ENCODE measurements at places on chromosomes 12 and 14.

GRCh38 chr12:83980398-83980797 lies 932.2 kb downstream of the SLC6A15 start:
- no peak for DNase-seq

- peak; percentile 85 for DNase-seq
These were observed 31.4 kb upstream of the RFX4 start for GRCh38 chr12:106551410-106551809.

DNA sequence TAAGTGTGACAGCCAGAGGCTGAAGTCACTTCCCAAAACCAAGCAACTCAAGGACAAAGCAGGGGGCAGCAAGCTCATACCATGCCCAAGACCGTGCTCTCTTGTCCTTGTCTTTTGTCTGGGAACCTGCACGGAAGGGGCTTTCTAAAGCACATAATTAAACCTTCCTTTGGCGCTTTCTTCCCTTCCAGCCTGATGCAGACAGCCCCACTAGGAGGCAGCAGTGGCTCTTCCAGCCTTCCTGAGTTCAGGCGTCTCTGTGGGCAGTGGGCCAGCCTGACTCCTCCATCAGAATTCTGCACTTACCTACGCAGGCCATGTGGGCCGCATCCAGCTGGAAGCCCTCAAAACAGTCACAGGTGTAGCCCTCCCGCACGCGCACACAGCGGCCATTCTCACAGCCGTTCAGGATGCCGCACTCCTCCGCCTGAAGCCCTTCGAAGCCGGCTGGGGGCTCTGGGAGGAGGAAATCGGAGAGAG lies 7.6 kb downstream of the ISCA2 start:
- DNase-seq: peak; percentile 84

- peak; percentile 9 for DNase-seq
These were observed 299.7 kb upstream of the FBXO33 start for GRCh38 chr14:39731912-39732311.

- DNase-seq: no peak
These were observed 16.9 kb downstream of the BCL2L14 start for GRCh38 chr12:12087693-12088034.

GRCh38 chr14:100421756-100422470 lies 98.8 kb downstream of the SLC25A47 start:
- DNase-seq: peak; percentile 63

- DNase-seq: no peak
These were observed 45.8 kb downstream of the NINJ2 start for GRCh38 chr12:617304-617915.

- peak; percentile 18 for DNase-seq
These were observed 3.5 kb downstream of the ARL6IP4 start for GRCh38 chr12:122983789-122984515.

GRCh38 chr12:114284041-114284440 lies 121.9 kb downstream of the TBX5 start:
- no peak for DNase-seq

GRCh38 chr14:103698380-103699260 lies 16.6 kb downstream of the XRCC3 start:
- DNase-seq: peak; percentile 45

Data from NCI-H69 (cell line).